ENCODE measurements at places on chromosomes 16 and 17. TPM values are rescaled to one million over a fixed set of nuclear protein-coding genes. Genes with fewer than 3 reads are reported as not detected.
A peak's percentile ranks its signal among the peaks of the same experiment; 100 is the strongest.

GRCh38 chr17:32533296-32533695, 46.5 kb downstream of the CDK5R1 start:
- no peak for DNase-seq

DNA sequence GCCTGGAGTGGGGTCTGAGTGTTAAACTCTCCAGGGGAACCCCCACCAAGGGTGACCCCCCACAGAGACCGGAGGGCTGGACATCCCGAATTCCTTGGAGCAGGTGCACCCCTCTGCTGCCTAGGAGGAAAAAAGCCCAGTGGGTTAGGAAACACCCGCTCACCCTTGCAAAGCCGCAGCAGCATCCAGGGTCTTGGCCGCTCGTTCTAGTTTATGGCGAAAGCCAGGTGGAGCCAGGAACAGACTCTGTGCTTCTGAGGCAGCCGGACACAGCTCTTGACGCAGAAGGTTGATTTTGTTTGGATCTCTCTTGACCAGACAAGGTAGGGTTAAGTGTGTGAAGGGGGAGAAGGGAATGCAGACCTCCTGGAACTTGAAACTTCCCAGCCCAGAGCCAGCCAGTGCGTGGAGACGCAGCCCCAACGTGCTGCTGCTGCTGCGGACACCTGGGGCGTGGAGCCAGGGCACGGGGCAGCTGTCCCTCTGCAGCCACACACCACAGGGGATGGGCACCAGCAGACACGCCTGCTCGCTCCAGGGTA, 154.5 kb downstream of the LAT start:
- no peak for DNase-seq

The ZNF423 gene
- 3.0 TPM for total RNA-seq

- no peak for DNase-seq
These were observed 6.0 kb downstream of the SOCS7 start for GRCh38 chr17:38357486-38358123.

The GAS2L2 gene
- not detected for total RNA-seq

- peak; percentile 53 for DNase-seq
These were observed 3.8 kb upstream of the TMEM100 start for GRCh38 chr17:55726440-55726839.

DNA sequence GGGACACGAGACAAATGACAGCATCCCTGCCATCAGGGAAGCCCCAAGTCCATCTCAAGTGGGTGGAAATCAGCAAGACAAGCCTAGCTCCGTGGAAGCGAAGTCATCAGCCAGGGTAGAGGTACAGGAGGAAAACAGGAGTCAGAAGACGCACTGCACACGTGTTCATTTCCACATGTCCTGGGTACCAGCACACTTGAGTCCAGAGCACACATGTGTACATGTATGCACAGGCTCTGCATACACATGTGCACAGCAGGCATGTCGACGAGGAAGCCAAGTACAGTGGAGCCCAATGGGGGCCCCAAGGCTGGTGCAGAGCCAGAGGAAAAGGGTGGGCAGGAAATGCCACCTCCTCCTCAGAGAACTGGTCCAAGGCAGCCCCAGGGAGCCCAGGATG, 75.9 kb downstream of the ZNF423 start:
- no peak for DNase-seq

DNA sequence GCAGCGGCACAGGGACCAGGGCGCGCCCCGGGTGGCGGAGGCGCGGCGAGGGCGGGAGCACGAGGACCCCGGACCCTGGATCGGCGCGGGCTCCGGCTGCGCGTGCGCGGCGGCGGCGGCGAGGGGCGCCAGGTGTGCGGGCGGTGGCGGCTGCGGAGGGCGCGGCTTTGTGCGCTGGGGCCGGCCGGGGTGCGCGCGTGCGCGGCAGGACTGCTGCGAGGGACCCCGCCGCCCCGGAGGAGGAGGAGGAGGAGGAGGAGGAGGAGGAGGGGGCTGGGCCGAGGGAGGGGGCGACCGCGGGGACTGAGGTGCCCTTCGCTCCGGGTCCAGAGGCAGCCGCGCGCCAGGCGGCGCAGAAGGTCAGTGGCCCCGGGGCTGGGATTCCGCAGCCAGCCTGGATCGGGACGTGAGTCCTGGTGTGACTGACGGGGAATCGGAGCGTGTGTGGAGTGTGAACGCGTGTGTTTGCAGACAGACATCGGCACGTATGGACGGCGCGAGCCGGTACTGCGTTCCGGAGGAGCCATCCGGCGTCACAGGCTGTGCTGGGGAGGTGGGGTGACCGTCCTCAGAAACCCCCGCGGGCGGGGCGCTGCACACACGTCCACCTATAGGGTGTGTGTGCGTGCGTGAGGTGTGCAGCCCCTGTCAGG, 19.5 kb upstream of the RAP1GAP2 start:
- DNase-seq = no peak

The ITGAL gene
- total RNA-seq = not detected

DNA sequence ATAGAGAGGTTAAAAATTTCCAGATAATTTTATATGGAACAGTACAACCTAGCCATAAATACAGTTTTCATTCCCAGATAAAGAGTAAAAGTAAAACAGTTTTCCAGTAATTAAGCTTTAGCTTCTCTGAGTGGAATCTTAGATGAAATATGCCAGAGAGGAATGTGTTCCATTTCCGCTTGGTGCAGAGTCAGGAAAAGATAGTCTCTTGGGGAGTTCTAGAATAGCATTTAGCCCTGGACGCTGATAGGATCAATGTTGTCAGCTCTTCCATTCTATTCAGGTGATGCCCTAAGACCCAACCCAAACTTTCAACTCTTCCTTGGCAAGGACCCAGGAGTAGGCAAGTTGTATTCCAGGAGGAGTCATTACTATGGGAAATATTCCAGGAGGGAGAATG, 30.9 kb upstream of the ABCA3 start:
- DNase-seq = no peak

The EPX gene
- not detected for total RNA-seq

- DNase-seq = no peak
These were observed 602.2 kb upstream of the CDH8 start for GRCh38 chr16:62638324-62638911.

The CPNE7 gene
- total RNA-seq = not detected

The SPATA32 gene
- not detected for total RNA-seq

GRCh38 chr16:81885976-81886586, 107.0 kb downstream of the PLCG2 start:
- DNase-seq = no peak

GRCh38 chr17:50035421-50035879, 20.5 kb upstream of the ITGA3 start:
- DNase-seq = no peak

DNA sequence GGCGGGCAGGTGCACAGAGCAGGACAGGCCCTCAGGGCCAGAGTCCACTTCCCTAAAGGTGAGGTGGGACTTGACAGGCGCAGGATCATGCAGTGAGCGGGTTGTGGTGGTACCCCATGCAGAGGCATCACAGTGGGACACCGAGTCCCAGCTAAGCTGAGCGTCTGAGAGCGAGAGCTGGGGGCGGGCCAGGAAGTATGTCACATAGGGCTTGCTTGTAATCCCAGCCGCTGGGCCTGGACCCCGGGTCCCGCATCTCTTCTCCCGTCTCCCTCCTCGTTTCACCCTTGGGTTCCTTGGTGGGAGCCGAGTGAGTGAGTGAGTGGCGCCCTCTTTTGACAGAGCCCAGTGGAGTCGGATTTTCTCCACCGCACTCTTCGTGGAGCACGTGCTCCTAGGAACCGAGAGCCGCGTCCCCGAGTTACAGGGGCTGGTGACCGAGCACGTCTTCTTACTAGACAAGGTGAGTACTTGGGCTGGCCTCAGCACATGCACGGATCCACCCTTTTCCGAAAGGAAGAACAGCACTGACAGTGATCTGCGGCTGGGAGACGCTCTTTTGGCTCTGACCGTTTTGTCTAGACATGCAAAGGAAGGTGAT, 50.8 kb upstream of the ENDOV start:
- no peak for DNase-seq

DNA sequence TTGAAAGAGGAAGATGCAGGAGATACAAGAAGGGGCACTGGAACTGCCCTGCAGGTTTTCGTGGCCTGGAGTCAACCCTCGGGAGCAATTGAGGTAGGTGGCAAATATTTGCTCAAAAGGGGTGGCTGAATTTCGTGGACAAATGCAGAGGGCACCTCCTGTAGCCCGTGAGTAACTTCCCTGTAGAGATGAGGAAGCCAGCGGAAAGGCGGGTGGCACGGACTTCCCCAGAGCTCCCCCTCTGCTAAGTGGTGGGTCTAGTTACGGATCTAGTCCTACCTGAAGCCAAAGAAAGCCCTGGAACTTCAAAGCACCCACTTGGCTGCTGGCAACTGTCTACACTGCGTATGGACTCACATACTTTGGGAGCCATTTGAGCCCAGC, 1.0 kb upstream of the ATP2C2 start:
- DNase-seq = no peak

- no peak for DNase-seq
These were observed 43.5 kb downstream of the CFAP20 start for GRCh38 chr16:58085584-58086251.

- no peak for DNase-seq
These were observed 1.2 kb downstream of the CNTNAP1 start for GRCh38 chr17:42683407-42684034.

DNA sequence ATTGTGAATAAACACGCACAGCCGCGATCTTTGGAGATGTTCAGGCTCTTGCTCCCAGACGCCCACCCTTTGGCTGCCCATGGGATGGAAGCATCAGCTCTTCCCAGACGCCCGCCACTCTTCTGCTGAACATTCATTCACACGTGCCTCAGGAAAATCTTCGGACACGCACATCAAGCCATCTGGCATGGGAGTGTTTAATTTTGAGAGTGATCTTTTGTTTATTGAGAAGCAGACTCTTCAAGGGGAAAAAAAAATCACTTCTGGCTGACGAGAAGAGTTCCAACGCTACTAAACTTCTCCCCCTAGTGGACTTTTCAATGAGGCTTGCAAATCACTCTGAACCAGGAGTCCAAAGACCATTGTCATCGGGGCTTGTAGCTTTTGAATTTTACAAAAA, 62.0 kb upstream of the NUDT7 start:
- no peak for DNase-seq

The G6PC1 gene
- total RNA-seq = not detected

DNA sequence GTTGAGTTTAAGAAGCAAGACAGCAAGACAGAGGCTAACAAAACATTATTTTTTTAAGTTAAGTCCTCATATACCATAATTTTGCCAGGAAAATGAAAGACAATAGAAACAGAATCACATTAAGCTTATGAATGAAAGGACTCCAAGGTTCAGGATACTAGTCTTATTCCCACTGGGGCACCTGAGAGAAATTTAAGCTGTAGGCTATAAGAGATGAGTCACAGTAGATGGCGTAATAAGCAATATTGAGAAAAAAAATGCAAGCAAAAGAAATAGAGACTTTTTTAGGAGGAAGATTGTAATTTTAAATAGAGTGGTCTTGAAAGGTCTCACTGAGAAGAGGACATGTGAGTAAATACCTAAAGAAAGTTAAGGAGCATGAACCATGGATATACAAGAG, 57.1 kb upstream of the KIF2B start:
- DNase-seq = no peak

The MMP2 gene
- total RNA-seq = 231 TPM

DNA sequence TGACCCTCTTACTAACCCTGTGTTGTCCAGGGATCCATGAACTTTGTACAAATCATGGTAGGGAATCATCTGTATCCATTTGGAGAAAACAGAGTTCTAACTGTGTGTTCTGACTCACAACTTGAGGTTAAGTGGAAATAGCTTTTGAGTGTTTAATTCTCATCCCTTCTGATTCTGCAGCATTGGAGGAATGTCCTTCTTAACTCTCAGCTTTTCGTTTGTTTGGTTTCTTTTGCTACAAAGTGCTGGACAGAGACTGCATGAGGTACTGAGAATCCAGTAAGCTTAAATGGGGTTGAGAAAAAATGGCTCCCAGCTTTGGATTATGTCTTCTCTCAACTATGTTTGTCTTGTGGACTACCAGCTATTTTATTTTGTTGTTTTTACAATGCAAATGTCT, 352.1 kb upstream of the KIF2B start:
- no peak for DNase-seq

DNA sequence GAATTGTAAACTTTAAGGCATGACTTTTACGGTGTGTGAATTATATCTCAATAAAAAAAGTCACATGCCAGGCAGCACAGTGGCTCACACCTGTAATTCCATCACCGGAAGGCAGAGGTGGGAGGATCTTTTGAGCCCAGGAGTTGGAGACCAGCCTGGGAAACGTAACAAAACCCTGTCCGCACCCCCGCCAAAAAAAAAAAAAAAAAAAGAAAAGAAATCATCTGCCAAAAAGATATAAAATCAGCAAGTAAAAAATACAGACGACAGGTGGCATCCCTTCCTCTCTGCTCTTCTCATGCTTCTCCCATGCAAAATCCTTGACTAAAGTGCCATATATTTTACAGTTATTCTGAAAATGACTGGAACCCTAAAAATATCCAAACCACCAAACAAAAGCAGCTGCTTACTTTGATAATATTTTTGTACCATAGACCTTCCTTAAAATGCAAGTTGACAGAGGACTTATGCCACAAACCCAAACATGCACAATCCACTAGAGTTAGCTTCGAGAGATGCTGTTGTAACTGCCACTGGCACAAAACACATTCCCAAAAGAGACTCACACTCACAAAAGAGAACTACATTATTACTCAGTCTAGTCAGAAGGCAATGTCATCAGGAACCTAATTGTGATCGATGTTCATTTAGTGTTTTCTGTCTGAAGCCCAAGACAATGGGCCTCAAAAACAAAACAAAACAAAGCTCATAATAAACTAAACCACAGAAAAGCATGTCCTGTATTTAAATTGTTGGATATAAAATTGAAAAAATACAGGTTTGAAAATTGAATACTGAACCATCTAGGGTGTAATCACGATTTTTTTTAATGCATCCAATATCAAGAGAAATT, 2.4 kb downstream of the CRLF3 start:
- no peak for DNase-seq

The C1QL1 gene
- total RNA-seq = not detected

The ST6GALNAC1 gene
- not detected for total RNA-seq
